HFF-Myc (cell line): ENCODE measurements at places on chromosomes 1 and 21.

- DNase-seq = no peak
Observed at GRCh38 chr1:30732277-30732996, 9.1 kb upstream of the MATN1 start.

DNA sequence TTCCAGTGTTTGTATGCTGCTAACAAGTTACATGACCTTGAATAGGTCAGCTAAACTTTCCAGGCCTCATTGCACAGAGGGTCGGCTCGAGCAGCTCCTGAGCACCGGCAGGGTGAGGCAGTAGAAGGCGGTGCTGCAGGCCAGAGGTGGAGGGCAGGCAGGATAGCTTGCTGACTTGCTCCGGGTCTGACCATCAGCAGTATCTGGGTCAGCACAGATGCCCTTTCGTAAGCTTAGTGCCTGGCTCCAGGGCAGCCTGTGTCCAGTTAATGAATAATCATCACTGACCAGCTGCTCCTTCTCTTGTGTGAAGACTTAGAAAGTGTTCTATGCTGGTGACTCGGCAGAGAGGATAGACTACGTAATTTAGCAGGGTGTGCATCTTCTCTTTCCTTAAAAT, 6.9 kb downstream of the MAPKAPK2 start:
- DNase-seq = no peak

DNA sequence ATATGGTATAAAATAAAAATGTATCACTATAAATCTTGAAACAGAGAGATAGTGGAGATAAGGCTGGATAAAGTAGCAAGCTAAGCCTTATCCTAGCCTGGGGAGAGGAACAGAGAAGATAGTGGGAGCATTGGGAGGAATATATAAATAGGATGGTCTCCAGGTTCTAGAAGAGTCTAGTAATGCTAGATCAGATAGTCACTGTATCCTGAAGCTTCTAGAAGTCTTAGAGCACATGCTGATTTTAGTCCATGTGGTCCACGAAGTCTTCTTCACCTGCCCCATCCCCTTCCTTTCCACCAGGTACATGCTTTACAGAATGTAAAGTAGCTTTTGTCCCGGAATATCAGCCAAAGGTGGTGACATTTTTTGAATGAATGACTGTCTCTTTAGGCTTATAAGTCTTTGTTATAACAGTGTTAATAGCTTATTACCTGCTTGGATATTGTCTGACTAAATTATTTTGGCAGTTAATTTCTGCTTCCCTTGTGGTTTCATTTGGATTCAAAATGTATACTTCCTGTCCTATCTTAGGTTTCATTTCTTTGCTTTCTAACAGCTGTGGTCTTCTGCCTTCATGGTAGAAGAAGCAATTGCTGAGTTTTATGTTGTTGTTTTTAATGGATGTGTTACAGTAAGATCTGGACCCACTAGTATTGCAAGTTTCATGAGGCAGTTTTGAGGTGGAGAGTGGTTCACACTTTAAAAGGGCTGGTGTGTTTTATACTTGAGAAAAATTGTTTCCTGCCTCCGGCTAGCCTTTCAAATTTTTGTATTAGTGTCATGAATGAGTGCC, 5.9 kb downstream of the SMG7 start:
- no peak for DNase-seq

DNA sequence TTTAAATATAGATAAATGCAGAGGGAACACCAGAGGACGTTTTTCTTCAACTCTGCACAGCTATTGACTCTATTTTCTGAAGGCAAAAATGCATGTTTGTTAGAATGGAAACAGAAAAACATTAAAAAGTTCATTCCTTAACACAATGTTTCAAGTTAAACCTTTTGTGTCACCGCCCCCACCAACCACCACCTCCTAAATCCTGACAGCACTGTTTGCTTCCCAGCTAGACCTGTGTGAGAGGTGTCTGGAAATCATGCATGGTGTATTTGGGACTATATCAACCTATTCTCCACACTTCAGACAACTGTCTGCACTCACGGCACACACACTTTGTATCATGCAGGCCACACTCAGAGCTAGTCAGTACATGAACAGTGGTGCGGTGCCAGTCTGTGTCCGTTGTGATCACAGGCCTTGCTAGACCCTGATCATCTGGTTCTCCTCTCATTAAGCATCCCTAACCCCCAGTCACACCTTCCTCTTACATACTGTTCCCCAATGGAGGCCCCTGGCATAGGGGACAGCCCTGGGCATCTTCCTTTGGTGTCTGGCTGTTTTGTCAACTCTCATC, 123.8 kb downstream of the ZZZ3 start:
- DNase-seq = no peak

- no peak for DNase-seq
Observed at GRCh38 chr1:67942274-67942673, 108.2 kb downstream of the DIRAS3 start.

- no peak for DNase-seq
Observed at GRCh38 chr1:100164702-100165101, 13.4 kb downstream of the LRRC39 start.

- DNase-seq = no peak
Observed at GRCh38 chr1:14149431-14149830, 449.1 kb upstream of the KAZN start.

- no peak for DNase-seq
Observed at GRCh38 chr21:45403133-45403824, 1.7 kb upstream of the COL18A1 start.

- DNase-seq = no peak
Observed at GRCh38 chr21:17195976-17196375, 316.9 kb upstream of the CXADR start.

DNA sequence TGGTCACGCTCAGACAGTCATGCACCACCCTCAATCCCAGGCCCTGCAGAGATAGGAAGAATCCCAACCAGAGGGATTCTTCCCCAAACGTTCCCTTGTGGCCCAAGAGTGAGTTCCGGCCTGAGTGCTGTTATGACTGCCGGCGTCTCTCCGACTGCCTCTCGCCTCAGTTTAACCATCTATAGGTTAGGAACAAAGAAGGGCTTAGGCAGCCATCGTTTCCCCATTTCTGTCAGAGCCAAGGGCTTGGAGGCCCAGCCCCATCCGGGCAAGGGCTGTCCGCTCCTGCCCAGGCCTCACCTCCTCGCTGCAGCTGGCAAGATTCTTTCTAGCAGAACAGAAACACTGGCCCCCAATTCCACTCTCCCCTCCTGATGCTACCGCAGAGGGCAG, 58.7 kb downstream of the STUM start:
- no peak for DNase-seq

- DNase-seq = no peak
Observed at GRCh38 chr1:235407419-235407818, 40.2 kb downstream of the TBCE start.

GRCh38 chr1:66371233-66372005, 162.5 kb upstream of the SGIP1 start:
- DNase-seq = no peak

DNA sequence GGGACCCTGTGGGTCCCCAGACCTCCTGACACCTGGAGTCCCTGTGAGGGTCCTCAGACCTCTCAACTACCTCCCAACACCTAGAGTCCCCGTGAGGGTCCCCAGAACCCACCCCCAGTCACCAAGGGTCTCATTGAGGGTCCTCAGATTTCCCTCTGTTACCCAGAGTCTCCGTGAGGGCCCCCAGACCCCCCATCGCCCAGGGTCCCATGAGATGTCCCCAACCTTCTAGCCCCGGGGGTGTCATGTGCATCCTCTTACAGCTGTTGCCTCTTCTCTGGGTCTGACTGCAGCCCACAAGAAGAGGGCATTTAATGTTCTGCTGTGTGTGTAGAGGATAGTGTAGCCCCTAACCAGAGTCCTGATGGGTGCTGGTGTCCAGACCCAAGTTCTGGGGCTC, 2.0 kb upstream of the GJC2 start:
- DNase-seq = no peak

DNA sequence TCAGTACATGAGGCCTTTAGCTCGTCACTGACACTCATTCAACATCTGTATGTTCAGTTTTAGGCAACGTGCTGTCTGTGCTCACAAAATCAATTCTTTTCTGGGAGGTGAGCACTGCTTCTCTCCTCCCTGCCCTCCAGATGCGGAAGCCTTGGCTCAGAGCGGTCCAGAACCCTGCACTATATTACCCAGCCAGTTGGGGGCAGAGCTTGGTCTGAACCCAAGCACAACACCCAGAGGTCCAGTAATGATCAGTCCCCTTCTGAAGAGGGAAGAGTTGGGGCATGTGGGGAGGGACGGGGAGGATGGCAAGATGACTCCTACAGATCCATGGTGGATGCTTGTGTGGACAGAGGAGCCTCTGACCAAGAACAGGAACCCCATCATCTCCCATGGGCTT, 5.6 kb upstream of the DSCAM start:
- no peak for DNase-seq

- DNase-seq = no peak
Observed at GRCh38 chr21:15066123-15066575, 1.3 kb upstream of the NRIP1 start.

DNA sequence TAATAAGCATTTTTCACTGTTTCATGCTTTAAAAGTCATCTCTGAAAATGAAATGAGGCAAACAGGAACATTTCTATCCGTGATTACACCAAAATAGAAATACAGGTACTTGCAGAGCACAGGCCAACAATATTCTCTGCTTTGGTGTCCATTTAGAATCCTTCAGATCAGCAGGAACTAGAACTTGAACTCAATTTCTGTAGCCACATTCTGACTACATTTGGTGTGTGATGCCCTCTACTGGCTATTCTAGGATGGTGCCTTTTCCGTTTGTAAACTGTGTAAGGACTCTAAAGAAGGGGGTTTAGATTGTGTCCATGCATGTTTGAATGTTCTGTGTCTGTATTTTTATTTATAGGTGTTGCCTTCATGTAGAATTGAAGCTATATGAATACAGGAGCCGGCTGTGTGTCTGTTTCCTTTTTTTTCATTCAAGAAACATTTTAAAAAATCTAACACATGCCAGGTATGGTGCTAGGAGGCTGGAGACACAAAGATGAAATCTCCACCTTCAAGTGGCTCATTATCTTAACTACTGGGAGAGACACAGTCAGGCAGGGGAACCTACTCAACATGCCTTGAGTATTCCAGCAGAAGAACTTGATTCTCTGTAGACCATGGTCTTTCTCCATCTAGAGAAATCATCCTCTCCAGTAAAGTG, 7.6 kb upstream of the ZNF326 start:
- peak; percentile 81 for DNase-seq

- DNase-seq = no peak
Observed at GRCh38 chr1:15628003-15628402, 10.7 kb downstream of the DDI2 start.

DNA sequence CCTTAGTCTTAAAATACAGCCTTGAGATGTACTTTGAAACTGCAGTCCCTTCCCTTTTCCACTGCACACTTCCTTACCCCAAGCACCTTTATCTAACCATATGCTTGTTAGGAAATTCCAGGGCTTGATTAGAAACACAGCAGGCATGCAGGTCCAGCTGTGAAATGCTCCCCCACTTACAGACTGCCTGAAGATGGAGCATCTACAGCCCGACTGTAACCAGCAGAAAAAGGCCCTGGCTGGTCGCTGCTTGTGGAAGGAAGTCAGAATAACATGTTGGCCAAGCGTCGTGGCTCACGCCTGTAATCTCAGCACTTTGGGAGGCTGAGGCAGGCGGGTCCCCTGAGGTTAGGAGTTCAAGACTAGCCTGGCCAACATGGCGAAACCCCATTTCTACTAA, 37.2 kb downstream of the VN1R5 start:
- no peak for DNase-seq

GRCh38 chr1:192545896-192546521, 29.6 kb upstream of the RGS1 start:
- no peak for DNase-seq

- no peak for DNase-seq
Observed at GRCh38 chr1:111399792-111400610, 27.5 kb downstream of the OVGP1 start.

- DNase-seq = no peak
Observed at GRCh38 chr1:230280906-230281413, 145.2 kb downstream of the PGBD5 start.

- no peak for DNase-seq
Observed at GRCh38 chr1:92883297-92883696, 51.5 kb downstream of the RPL5 start.

DNA sequence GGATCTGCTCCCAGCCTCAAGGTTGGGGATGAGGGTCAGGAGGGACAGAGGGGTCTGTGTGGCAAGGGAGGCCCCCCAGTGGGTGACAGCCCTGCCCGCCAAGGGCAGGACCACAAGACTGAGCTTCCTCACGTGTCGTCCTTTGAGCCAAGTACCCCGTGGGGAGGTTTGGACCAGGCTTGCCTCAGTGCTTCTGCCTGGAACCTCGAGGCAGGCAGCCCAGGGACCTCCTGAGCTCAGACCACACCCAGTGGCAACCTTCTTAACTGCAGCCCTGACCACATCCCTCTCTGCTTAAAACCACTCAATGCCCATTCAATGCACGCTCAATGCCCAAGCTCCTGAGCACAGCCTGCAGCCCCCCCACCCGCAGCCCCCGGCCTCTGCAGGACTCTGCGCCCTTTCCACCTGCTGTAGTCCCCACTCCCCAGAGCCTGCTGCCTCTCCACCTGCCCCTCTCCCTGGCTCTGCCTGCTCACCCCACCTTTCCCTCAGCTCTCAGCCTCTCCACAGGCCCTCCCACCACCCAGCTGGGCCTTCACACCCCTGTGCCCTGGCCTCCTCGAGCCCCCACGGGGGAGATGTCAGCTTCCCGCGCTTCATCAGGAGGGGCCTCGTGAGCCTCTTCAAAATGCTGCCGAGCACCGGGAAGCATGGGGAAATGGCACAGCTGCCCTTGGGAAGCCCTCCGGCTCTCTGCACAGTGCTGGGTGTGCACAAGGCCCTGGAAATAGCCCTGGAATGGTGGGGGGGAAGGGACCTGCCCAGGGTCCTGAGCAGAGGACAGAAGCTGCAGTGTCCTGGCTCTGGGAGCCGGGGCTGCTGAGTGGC, 129.3 kb upstream of the VAMP3 start:
- DNase-seq = no peak

DNA sequence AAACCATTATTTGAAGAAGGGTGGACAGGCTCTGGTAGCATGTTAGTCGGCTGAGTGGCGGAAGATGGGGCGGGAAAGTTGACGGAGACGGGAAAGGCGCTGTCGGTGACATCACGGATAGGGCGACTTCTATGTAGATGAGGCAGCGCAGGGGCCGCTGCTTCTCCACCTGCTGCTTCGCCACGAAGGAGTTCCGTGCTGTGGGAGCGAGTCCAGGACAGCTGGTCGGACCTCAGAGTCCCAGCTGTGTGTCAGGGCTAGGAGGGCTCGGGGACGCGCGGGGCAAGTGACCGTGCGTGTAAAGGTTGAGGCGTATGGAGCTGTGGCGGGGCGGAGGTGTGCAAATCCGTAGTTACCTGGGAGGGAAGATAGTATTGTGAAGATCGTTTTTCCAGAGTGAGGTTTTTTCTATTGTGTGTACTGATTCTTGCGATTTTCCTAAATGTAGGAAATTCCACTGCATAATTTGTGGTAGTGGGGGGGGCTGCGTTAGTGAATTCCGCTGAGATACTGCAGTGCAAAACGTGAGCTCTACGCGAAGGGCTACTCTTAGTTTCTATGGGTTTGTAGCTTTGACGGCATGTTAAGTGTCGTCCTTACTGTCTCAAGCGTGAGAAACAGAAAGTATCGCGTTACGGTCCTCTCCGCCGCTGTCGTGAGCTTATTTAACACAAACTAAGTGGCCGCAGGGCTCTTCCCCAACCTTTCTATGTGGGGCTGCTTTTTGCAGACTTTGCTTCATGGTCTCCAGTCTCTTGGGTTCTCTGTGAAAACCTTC, 111.2 kb upstream of the NBPF11 start:
- peak; percentile 63 for DNase-seq

- no peak for DNase-seq
Observed at GRCh38 chr1:161787355-161787754, 21.2 kb downstream of the ATF6 start.
